AG04450 (cell line): ENCODE measurements at places on chromosomes 1 and 21.

DNA sequence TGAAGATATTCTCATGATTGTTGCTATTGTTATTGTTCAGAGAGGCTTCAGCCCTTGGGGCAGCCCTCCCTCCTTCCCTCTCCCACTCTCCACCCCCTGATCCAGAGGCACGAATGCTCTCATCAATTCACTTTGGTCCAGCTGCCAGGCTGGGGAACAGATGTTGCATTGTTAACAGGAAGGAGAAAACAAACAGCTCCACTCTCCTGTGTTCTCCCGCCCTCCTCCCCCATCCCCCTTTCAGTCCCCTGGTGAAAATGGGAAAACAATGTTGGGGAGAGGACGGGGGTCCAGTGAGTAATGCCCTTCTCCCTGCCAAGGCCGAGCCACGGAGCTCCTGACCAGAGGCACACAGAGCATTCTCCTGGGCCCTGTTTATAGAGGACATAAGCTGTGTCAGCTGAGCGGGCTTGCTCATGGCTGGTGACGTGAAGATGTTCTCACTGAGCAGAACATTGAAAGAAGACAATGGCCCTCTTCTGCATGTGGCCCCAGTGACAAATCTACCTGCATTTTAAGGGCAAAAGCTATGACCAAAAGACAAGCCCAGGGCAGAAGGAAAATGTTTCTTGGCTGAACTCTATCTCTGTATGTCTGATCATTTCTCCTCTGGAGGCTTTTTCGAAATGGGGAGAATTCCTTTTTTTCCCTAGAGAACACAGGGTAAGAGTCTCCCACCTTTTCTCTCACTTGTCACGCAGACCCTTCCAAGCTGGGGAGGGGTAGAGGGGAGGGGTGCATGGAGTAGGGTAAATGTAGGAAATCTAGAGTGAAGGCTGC, 111.7 kb downstream of the GLUL start:
- no peak for DNase-seq

DNA sequence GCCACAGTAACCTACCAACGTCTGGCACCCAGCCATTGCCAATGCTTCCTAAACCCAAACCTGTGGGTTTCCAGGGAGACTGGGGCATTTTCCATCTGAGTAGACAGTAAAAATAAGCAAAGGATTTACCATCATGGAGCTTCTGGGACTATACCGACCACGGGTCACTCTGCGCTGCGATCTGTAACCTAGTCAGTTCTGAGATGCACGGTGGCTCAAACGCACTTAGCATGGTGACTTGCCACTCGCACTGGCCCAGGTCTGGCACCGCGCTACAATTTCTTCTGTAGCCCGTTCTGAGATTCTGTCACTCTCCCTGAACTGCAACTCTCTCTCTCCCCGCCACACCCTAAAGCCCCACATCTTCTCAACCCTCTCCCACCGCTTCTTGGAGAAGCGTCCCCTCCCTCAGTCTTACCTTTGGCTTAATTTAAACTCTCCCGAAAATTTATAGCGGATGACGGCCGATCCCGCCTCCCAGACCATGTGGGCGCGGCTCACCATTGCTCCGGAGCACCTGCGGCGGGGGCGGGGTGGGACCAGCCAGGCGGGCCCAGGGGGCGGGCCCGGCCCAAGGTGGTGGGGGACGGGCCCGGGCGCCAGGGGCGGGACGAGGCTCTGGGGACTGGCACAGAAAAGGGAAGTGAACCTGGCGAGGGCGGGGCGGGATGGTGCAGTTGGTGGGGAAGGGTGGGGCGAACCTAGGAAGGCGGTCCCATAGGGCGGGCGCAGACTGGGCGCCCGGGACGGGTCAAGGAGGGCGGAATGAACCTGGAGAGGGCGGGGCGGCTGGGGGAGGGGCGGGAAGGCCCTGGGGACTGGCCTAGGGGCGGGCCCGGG, 493 bp upstream of the MAP3K21 start:
- no peak for DNase-seq

DNA sequence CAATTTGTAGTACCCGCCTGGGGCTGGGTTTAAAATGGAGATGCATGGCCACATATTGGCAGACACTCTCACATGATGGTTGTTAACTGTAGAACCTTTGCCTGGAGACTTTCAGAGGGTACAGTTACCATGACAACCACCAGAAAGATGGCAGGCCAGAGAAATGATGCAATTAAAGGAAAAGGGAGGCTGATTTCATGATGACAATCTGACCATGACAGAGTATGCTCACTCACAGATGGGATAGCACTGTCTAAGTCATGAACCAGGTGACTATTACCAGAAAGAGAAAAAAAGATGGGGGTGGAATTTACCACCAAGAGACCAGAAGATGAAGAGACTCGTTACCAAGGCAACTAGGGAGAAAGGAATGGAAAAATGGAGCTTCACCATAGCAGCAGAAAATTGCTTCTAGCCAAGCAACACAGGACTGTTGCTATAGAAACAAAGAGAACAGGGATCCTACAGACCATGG, 3.5 kb upstream of the TRIT1 start:
- no peak for DNase-seq

GRCh38 chr1:173863224-173864161, 4.3 kb downstream of the GAS5 start:
- DNase-seq, result no peak

DNA sequence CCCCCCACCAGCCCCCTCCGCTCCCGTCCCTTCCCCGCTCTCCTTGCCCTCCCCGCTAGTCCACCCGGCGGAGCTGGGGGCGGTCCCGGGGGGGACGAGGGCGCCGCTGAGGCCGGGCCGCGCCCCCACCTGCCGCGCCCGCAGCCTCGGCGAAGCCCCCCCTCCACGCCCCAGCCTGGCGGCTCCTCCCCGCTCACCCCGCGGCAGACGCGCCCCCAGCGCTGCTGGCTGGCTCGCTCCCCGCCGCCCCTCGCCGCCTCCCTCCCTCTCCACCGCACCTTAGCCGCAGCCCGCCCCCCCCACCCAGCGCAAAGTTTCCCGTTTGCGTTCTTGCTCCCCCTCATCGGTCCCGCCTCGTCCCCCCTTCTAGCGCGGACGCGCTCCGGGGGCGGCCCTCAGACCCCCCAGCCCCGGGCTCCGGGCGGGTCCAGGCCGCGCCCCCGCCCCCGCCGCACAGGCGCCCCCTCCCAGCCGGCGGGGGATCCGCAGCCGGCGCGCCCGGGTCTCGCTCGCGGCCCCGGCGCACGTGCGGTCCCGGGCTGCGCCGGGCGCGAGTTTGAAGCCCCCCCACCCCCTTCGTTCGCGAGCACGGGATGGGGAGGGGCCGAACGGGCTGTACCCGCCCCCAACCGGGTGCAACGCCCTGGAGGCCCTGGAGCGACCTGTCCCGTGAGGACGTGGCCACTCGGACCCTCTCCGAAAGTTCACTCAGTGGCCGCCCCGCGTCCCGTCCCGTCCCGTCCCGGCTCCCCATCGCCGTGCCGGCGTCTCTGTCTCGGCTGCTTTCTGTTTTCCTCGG, 623 bp downstream of the PTPRF start:
- DNase-seq, result no peak

- DNase-seq, result no peak
Observed at GRCh38 chr1:89719502-89720306, 86.8 kb downstream of the LRRC8C start.

DNA sequence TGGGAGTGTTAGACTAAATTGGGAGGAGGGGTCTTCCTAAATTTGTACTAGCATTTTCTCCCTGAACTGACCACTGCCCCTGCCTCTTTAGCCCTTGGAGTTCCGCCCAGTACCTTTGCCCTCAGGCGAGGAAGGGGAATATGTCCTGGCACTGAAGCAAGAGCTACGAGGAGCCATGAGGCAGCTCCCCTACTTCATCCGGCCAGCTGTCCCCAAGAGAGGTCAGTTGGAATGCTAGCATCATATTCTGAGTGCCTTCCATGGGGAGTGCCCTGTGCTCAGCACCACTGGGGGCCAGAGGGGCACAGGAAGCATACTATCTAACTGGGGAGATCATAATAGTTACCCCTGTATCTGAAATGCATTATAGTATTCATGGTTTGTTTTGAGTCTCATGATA, 10.7 kb downstream of the POLR3GL start:
- no peak for DNase-seq

DNA sequence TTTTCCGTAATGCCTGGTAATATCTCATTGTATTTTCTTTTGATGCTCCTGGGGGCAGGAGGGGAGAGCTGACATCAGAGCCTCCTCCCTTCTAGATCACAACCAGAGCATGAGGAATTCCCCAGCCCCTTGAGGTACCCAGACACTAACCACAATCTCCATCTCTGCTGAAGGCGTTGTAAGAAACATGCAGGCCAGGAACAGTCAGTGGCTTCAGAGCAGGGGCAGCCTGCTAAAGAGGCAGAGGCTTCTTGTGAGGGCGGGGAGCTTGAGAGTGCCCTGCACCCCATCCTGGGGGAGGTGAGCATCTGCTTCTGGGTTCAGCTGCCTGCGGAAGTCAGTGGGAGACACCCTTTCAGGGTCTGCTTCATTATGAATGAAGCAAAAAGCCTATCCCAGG, 19.0 kb downstream of the MAPKAPK2 start:
- DNase-seq, result no peak

GRCh38 chr1:50605186-50605875, 182.1 kb upstream of the DMRTA2 start:
- DNase-seq, result no peak

GRCh38 chr1:153717330-153717729, 10.5 kb upstream of the INTS3 start:
- no peak for DNase-seq

DNA sequence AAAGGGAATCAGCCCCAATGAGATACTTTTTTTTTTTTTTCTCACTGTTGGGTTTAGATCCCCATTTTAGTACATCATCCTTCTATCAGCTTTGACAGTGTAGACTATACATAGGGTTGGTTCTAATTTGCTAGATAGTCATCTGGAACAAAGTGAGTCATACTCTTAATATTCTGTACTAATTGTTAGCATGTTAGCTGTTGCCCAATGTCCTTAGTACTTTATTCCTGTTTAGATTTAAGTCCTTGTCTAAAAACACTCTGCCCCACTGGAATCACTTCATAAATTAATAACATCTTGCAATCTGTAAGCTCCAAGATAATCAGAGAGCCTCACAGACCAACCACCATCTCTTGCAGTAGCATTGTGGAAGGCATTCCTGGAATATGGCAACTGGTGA, 209.8 kb upstream of the KIAA0040 start:
- no peak for DNase-seq

DNA sequence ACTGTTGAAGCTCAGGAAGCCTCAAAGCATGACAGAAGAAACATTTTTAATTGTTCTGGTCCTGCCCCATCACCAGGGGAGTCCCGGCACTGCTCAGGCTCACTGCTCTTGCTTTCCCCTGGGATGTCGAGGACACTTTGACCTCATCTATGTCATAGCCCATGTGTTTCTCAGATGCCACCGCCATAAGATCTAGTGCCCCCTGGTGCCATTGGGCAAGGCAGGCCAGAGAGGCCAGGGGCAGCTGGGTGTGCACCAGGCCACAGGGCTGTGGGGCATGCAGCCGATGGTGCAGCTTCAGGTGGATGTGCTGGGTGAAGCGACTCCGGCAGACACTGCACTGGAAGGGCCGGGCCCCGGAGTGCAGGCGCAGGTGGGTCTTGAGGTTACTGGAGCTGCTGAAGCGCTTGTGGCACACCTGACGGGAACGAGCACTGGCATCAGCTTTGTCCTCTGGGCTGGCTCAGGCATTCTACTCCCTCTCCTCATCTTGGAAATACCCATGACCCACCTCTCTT, 7.7 kb upstream of the CRYBG2 start:
- DNase-seq, result no peak

GRCh38 chr1:229563241-229563640, 4.7 kb upstream of the ABCB10 start:
- no peak for DNase-seq

DNA sequence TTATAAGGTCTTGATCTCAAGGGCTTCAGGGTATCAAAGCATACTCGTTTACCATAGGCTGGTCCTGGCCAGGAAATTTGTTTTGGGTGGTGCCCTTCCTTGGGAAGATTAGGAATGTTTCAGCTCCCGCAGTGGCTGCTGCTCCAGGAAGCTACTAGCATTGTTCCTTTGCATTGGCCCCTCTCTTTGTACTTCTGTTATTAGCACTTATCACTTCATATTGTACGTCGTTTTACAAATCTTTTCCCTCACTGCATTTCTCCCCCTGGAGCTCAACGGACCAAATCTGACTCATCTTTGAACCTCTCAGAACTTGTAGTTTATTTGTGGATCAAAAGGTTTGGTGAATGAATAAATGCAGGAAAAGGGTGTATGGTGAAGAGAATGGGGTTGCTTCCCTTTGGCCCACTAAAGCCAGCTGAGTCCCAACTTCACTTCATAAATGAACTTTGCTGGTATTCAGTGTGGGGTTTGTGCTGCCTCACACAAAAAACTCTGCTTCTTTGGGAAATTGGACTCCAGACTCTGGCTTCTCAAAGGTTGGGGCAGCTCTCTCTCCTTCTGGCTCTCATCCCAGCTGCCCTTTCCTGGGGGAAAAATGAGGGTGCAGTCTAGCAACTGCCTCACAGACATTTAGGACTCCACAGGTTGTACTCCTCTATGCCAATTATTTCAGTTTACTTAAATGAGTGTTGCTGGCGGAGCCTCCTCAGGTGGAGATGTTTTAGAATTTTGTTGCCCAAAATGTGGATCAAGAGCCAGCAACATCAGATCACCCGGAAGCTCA, 5.9 kb downstream of the GNAT2 start:
- no peak for DNase-seq

DNA sequence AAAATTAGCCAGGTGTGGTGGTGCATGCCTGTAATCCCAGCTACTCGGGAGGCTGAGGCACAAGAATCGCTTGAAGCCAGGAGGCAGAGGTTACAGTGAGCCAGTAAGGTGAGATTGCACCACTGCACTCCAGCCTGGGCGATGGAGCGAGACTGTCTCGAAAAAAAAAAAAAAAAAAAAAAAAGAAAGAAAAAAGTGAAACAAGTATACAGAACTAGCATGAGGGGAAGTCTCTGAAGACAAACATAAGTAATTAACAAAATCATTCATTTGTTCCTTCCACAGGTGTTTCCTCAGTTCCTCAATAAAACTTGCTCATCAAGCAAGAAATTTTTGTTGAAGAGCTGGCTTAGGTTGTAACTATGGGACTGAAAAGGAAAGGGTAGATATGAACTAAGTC, 52.2 kb upstream of the CNN3 start:
- no peak for DNase-seq

DNA sequence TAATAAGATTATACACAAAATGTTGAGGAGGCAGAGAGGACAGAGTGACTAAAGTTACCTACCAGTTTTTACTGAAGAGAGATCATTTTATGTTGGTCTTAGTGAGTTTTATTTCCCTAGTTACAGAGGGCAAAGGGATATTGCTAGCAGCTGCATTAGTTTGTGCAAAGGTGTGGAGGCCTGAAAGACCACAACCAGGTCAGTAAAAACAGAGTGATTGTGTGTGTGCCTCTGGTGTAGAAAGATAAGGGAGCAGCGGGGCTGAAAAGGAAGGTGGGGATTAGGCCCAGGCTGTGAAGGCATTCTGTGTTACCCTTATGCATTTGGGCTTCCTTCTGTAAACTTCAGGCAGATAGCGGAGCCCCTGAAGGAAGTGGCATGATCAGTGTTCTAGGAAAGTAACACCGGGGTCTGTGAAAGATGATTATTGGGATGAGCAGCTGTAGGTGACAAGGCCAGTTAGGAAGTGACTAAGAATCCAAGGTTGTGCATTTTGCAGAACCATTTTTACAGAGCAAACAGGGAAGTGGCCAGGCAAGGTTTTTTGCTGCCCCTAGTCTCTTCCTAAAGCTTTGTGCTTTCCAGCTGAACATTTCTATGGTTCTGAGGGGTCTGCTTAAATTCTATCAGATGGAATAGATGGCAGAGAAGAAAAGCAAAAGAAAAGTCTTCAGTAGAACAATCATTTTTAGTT, 3.7 kb downstream of the GADD45A start:
- DNase-seq, result no peak

GRCh38 chr1:68745451-68745850, 248.6 kb upstream of the DEPDC1 start:
- no peak for DNase-seq
